ENCODE measurements at places on chromosomes 3 and 15.

DNA sequence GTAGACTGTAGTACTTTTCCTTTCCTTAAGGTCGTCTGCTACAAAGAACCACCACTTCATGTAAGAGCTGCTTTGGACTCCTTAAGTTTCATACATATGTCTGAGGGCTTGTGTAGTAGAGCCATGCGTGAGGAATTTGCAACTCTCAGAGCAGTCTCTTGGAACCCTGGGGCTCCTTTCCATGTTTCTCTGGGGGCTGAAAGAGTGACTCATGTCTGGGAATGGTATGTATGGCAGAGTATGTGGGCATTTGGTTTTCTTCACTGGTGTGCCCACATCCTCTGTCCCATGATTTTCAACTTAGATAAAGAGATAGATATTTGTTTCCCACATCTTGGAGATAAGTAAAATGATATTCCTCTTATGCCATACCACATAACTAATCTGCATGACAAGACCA lies 20.6 kb upstream of the RBM5 start:
- DNase-seq = no peak

DNA sequence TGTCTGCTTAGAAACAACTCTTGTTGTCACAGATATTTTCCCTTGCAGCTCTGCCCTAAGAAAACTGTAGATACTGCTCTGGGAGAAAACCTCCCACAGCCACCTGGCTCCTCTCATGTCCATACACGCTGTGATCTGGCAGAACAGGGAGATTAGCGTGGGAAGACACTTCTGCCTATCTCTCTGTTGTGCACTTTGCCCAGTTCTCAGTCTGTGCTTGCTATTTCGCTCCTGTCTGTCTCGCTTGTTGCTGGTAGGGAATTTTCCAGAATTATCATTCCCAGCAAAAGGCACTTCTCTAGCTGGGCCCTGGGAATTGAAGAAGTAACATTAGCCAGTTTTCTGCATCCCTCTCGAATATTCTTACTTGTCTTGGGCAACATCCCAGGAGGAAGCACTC lies 8.1 kb upstream of the GATM start:
- no peak for DNase-seq

- DNase-seq = no peak
These were observed 87.2 kb downstream of the SLCO3A1 start for GRCh38 chr15:91940496-91941381.

- DNase-seq = no peak
These were observed 99.9 kb downstream of the CD200R1L start for GRCh38 chr3:112746675-112747280.

- no peak for DNase-seq
These were observed 46.5 kb downstream of the SYNPR start for GRCh38 chr3:63324621-63325020.

Data from stimulated activated CD8-positive, alpha-beta memory T cell treated with anti-CD3 and anti-CD28 coated beads, Interleukin-7, amount 100 ng/mL, for 4 hours (primary cell).